ENCODE measurements at places on chromosomes 6 and 20.

DNA sequence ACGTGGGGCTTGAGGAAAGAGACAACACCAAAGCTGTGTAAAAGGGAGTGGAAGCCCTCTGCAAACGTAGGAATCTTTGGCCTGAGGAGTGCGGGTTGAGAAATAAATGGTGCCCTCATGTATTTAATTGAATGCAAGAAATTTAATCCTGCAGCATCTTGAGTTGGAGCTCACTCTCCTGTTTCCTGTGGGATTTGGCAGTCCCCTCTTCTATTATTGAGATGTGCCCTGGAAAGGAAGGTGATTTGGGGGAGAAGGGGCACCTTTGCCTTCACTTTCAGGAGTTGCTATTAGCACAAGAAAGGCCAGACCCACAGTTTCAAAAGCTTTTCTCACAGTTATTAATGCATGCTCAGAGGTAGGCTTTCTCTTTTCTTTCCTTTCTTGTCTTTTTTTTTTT is 201.4 kb upstream of the HDDC2 start:
- DNase-seq: no peak

DNA sequence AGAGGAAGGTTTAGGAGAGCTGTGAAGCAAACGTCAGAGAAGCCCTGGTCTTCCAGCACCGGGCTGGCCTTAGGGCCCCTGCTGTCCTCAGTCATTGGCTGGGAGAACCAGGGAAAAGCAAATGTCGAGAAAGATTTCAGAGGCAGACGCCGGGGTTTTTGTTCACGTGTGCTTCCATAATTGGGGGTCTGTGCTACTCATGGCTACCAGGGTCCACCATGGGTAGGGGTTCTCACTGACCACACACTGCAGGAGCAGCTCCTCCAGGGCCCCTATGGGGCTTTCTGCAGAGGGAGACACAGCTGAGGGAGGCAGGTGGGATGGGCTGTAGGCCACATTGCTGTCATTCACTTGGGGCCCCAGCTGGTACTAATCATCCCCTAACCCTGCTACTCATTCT is 291.8 kb upstream of the FOXQ1 start:
- no peak for DNase-seq

DNA sequence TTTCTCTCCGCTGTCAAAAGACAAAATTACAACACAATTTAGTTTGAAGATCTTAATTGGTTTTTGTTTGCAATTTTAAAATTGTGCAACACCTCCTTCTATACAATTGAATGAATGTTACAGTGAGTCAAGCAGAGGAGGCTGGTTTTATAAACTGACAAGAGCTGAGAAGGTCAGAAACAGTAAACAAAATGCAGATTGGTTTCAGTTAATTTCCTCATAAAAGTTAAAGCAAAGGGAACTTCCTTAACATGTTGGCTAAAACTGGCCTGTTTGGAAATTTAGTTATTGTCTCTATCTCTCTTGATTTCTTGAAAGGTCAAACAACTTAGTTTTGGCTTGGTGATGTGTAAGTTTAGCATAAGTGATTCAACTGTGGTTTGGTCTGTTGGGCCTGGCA is 22.2 kb downstream of the KHDC1L start:
- no peak for DNase-seq

- DNase-seq: no peak
Observed at GRCh38 chr6:166619912-166620311, 7.1 kb downstream of the RPS6KA2 start.

DNA sequence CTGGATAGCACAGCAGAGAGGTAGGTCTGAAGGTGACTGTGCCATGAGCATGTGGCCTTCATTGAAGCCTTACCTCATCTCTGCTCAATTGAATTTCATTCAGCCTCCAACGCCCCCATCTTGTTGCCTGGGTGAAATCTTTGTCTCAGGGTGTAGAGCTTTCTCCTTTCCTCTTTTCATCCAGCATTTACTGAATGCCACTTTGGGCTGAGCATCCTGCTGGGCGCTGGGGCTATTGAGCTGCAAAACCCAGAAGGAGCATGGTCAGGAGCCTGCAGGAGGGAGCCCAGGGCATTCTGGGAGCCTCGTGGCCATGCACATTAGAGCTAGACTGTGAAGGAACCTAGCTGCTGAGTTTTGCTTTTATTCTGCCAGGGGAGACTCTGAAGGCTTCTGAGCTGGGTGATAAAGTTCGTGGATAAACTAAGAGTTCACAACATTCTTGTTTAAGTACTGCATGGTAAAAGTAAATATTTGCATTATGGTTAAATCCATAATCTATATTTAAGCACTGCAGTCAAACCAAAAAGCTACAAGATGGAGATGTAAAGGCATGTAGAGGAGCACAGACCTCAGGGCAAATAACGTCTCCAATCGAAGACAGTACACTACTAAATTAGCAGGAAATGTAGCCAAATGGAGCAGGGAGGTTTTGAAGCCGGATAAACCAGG is 13.2 kb upstream of the ASXL1 start:
- DNase-seq: no peak

DNA sequence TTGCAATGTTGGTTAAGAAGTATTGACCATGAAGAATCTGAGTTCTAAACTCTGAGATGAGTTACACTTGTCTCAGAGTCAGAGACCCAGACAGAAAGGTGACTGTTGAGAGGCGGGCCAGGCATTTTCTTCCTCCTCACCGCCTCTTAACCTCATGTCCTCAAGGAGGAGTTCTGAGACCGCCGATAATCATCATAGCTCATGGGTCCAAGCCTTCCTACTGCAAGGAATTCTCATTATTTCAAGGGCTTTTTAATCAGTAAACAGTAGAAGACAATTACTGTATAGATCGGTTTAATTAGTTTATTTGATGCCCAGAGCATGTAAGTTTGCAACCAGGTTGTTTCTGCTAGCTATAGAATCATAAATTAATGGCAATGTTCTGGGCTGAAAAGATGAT is 382.4 kb upstream of the MMS22L start:
- no peak for DNase-seq

GRCh38 chr6:2794171-2794730 is 29.1 kb downstream of the WRNIP1 start:
- DNase-seq: no peak

GRCh38 chr6:110055387-110055735 is 77.2 kb downstream of the GPR6 start:
- DNase-seq: no peak

- no peak for DNase-seq
Observed at GRCh38 chr6:33577718-33578117, 2.4 kb downstream of the BAK1 start.

DNA sequence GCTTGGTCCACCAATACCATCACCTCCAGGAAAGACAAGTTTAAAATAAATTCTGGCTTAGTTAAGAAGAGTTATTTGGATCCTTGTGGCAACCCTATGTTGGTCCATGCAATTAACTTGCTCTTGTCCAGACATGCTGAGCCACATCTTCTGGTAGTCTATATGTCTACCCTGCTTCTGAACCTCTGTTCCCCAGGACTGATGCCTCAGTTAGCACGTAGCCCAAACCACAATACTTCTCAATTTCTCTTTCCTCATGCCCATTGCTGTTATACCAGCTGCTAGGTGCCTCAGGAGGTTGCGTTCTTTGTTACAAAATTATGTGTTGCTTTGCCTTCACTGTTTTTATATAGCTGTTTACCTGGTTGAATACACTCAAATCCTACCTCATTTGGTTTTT is 116.4 kb upstream of the KCNQ5 start:
- DNase-seq: no peak

- DNase-seq: no peak
Observed at GRCh38 chr6:132287101-132287500, 114.2 kb downstream of the MOXD1 start.

DNA sequence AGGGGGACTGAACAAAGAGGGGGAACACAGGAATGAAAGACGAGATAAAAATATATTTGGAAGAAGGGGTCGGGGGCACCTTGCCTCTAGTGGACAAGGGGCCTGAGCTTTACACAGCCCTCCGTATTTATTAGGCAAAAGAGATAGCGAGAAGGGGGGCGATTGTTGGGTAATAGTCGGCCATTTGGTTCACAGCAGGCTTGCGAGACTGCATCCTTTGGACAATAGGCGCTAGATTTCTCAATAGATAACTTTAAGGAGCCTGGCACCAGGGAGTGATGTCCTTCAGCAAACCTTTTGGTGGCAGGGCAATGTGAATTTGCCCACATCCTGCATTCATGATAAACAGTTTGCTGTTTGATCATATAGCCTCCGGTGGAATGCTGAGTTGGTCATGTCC is 3.0 kb upstream of the NANP start:
- no peak for DNase-seq

DNA sequence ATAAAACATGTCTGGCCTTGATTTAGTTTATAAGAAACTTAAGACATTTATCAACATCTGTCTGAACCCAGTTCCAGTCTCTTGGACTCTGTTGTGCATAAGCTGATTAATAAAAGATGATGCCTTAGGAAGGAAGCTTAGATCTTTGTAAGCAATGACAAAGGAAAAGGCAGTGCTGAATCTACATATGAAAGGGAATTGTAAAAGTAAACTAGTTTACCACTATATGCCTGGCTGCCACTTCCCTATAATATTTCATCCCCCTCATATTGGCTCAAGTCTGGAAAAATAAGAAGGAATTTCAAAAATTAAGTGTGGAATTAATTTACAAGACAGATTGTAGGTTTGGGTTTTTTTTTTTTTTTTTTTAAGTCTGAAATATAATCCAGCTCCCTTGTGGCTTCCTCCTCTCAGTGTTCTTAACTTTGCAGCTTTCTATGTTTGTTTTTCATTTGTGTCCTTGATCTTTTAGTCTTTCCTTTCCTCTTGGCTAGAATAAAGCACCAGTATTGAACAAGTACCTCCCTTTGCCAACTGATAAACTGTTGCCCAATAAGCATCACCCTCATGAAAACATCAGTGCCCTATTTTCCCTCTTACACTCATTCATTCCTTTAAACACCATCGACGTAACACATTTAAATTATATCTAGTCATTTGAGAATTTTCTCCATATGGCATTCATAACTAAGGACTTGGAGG is 146.7 kb upstream of the TBX18 start:
- DNase-seq: no peak
